ENCODE measurements at places on chromosomes 7 and 10. TPM values are rescaled to one million over a fixed set of nuclear protein-coding genes. Genes with fewer than 3 reads are reported as not detected.
A peak's percentile ranks its signal among the peaks of the same experiment; 100 is the strongest.

DNA sequence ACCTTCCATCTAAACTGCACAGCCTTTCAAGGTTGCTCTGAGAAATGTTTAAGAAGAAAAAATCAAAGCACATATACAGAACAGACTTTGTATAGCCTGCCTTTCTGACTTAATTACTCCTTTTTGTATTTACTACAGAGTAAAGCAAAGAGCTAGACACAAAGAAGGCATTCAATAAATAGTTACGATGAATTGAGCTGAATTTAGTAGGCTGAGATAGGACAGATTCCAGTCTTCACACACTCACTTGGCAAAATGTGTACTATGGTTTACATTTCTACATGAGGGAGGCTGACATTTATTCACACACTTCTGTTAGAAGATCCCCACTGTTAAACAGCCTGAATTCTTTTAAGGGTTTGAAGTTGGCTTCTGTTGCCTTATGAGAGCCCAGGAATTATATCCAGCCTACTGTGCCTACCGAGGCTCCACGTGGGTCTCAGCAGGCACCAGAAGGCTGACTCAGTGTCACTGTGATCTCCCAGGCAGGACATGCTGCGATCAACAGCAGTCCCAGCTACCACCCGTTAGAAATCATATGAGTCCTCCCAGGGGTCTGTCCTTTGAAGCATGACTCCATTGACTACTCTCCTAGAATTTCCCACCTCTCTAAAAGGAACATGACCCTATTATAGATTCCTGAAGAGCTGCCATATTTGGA, 24.5 kb upstream of the SLC25A13 start:
- no peaks in the 10 kb centered on the region for H3K27me3 ChIP-seq
- no peaks in the 10 kb centered on the region for H3K36me3 ChIP-seq
- H3K4me1 ChIP-seq: no peaks in the 10 kb centered on the region
- DNase-seq: no peak

GRCh38 chr10:99658622-99659030, 683 bp upstream of the ENTPD7 start:
- peak overlapping the region; percentile 62 for H3K4me3 ChIP-seq
- H3K36me3 ChIP-seq: no peaks in the 10 kb centered on the region
- peaks cover 33% of the 10 kb centered on the region for H3K27me3 ChIP-seq
- DNase-seq: peak; percentile 48

DNA sequence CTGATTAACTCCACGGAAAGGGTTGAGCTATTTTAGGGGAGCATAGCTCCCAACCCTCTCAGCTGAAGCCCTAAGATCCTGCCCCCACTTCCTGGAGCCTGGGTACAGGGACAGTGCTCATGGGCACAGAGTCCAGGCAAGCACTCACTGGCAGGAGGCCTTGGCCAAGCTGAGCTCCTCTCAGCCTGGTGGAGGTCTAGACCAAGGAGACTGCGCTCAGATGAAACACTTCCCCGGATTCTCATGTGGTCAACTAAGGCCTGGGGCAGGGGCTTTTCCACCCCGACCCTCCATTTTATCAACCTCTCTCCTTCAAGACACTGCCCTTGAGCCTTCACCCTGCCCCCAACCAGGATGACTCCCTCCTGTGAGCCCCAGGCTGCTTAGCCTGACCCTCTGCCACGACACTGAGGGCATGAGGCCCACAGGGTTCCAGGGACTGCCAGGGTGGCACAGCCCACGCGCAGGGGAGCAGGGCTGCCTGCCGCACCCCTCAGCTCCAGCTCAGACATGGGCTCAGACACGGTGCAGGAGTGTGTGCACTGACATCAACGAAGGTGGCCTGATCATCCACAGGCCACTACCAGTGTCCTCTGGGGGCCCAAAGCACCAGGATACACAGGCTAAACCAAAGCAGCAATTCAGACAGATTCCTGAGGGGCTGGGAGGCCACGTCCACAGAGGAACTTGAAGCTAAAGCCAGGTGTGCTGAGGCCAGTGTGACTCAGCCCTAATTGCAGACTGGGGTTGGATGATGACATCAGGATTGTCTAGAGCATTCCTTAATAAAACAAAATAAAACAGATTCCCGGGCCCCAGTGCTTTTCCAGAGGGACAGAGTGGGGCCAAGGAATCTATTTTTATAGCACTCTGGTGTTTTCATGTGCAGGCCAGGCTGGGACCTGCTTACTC, 18.8 kb downstream of the CHAT start:
- no peaks in the 10 kb centered on the region for H3K36me3 ChIP-seq
- H3K27me3 ChIP-seq: no peaks in the 10 kb centered on the region
- no peak overlapping the region for H3K4me3 ChIP-seq
- no peak for DNase-seq
- no peaks in the 10 kb centered on the region for H3K4me1 ChIP-seq

DNA sequence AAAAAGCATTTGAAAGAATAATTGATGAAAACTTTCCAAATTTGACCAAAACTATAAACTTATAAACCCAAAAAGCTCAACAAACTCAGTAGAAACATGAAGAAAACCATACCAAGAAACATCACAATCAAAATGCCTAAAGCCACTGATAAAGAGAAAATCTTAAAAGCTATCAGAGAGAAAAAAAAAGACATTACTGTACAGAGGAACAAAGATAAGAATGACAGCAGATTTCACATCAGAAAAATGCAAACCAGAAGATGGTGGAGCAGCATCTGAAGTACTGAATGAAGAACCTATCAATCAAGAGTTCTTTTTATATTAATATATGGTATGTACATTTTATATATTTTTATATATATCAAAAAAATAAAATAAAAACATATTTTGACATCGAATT, 2.4 kb upstream of the GPAM start:
- H3K4me1 ChIP-seq: peaks cover 9% of the 10 kb centered on the region
- no peak overlapping the region for H3K4me3 ChIP-seq
- DNase-seq: no peak
- H3K27me3 ChIP-seq: no peaks in the 10 kb centered on the region

GRCh38 chr7:158093156-158093796, 494.3 kb downstream of the PTPRN2 start:
- H3K27me3 ChIP-seq: no peaks in the 10 kb centered on the region
- DNase-seq: no peak
- no peak overlapping the region for H3K4me3 ChIP-seq
- H3K36me3 ChIP-seq: no peaks in the 10 kb centered on the region
- no peaks in the 10 kb centered on the region for H3K4me1 ChIP-seq

- no peaks in the 10 kb centered on the region for H3K36me3 ChIP-seq
- H3K4me3 ChIP-seq: no peak overlapping the region
- H3K27ac ChIP-seq: no peak overlapping the region
- no peaks in the 10 kb centered on the region for H3K27me3 ChIP-seq
Measured at GRCh38 chr7:531777-532176, 12.1 kb upstream of the PDGFA start.

DNA sequence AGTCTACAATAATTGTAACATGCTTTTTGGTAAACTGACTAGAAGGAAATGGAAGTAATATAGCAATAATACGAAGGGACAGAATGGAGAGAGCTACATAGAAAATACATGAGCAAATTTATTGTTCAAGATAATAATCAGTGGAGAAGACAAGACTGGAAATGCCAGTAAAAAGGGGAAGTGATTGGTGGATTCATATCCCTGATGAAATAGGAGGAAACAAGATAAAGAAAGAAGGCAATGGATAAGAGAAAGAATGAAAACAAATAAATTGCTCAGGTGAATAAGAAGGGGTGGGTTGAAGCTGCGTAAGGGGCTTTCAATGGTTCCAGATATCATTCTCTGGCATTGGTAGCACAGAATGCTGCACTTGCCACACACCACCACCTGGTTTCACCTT, 135.9 kb downstream of the LRRN3 start:
- DNase-seq: no peak
- H3K4me3 ChIP-seq: no peak overlapping the region
- no peaks in the 10 kb centered on the region for H3K4me1 ChIP-seq
- no peak overlapping the region for H3K27ac ChIP-seq
- no peaks in the 10 kb centered on the region for H3K27me3 ChIP-seq

DNA sequence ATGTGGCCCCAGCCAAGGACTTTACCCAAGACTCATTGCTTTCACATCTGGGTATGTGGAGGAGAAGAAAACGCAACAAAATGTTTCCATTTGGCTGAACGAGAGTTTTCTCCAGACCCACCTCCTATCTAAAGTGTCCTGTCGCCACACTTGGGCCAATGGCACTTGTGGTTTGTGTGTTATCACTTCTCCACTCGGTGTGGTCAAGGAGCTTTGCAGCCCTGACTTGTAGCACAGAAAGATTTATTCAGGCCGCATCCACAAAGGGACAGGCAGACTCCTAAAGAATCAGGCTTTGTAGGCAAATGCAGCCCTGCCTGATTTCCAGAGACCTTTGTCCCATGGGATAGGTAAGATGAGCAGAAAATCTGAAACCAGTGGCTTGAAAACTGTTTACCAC, 12.8 kb upstream of the LRRC4 start:
- no peaks in the 10 kb centered on the region for H3K27me3 ChIP-seq
- no peak overlapping the region for H3K27ac ChIP-seq
- DNase-seq: no peak

GRCh38 chr10:109019001-109019424, 904.3 kb downstream of the XPNPEP1 start:
- no peaks in the 10 kb centered on the region for H3K27me3 ChIP-seq
- no peak overlapping the region for H3K4me3 ChIP-seq
- DNase-seq: no peak
- H3K27ac ChIP-seq: no peak overlapping the region

GRCh38 chr7:116671681-116672595, at the start of gene MET:
TSS of gene MET (plus strand) at chr7:116672196. CDS start at chr7:116699085, 26,889 bp downstream.
- peak; percentile 6 for DNase-seq
- H3K4me1 ChIP-seq: peaks cover 12% of the 10 kb centered on the region
- peaks cover 24% of the 10 kb centered on the region for H3K27me3 ChIP-seq
- peak within 1 kb of the TSS; percentile 65 for H3K27ac ChIP-seq
- no peaks in the 10 kb centered on the region for H3K36me3 ChIP-seq

DNA sequence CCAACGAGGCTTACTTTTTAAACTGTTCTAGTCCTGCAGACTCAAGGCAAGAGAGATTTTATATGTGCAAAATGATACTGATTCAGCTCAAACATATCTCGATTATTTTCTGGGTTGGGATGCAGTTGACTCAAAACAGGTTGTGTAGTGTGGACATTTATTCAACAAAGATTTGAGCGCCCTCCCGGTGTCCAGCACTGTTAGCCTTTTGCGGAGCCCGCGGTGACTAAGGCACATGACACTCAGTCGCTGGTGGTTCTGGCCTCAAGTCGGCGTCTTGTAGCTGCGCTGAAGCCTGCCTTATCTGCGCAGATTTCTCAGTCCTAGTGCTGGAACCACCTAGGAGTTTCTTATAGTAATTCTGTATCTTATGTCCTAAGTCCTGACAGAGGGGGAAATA, 938 bp upstream of the CADPS2 start:
- peaks cover 2% of the 10 kb centered on the region for H3K4me1 ChIP-seq
- peaks cover 29% of the 10 kb centered on the region for H3K27me3 ChIP-seq
- no peak for DNase-seq
- H3K36me3 ChIP-seq: no peaks in the 10 kb centered on the region
- peak overlapping the region; percentile 23 for H3K4me3 ChIP-seq

DNA sequence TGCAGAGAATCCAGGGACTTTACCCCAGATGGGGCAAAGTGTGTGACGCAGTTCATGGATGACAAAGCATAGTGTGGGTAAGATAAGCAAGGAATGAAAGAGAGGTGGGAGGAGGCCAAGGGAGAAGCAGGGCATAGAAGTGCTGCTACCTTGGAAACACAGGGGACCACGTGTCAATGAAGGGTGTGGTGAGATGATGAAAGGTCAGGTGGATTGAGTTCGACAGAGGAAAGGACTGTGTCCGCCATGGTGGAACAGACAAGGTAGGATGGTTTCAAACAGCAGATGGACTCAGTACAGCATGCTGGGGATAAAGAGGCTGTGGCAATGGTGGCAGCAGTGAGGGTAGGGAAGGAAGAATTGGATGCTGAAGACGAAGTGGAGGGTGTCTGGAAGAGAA, 32.7 kb downstream of the MEST start:
- no peak for DNase-seq
- no peaks in the 10 kb centered on the region for H3K27me3 ChIP-seq
- H3K4me3 ChIP-seq: no peak overlapping the region
- H3K36me3 ChIP-seq: peaks cover 7% of the 10 kb centered on the region

- H3K36me3 ChIP-seq: no peaks in the 10 kb centered on the region
- H3K27me3 ChIP-seq: no peaks in the 10 kb centered on the region
- no peaks in the 10 kb centered on the region for H3K4me1 ChIP-seq
- H3K4me3 ChIP-seq: no peak overlapping the region
- no peak for DNase-seq
Measured at GRCh38 chr7:78172267-78172757, 373.7 kb downstream of the PHTF2 start.

GRCh38 chr7:105098863-105099515, 85.0 kb downstream of the KMT2E start:
- DNase-seq: no peak
- H3K27me3 ChIP-seq: no peaks in the 10 kb centered on the region
- H3K4me1 ChIP-seq: no peaks in the 10 kb centered on the region
- no peak overlapping the region for H3K4me3 ChIP-seq

GRCh38 chr10:83685458-83685857, 453.9 kb upstream of the GHITM start:
- H3K27me3 ChIP-seq: no peaks in the 10 kb centered on the region
- H3K4me1 ChIP-seq: no peaks in the 10 kb centered on the region
- H3K36me3 ChIP-seq: no peaks in the 10 kb centered on the region
- no peak overlapping the region for H3K4me3 ChIP-seq
- no peak overlapping the region for H3K27ac ChIP-seq

GRCh38 chr7:96968981-96969380, 36.4 kb upstream of the DLX6 start:
- no peak overlapping the region for H3K27ac ChIP-seq
- DNase-seq: no peak
- no peaks in the 10 kb centered on the region for H3K4me1 ChIP-seq
- H3K4me3 ChIP-seq: no peak overlapping the region

DNA sequence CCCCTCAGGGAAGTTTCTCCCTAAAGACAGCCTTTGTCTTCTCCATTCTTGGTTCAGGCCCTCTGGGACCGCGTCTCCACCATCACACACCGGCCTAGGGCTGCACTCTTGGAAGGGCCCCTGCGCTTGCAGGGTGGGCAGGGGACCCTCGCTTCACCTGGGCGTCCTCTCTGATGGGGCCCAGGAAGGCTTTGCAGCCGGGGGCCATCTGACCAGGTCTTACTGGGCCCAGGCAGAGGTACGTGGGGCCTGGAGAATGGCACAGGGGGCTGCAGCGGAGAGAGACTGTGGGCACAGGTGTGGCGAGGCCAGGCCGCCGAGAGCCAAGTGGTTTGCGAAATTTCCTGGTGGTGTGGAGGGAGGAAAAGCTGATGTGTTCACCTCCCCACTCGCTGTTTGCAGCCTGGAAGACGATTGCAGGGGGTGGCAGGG, 44.4 kb downstream of the ALOX5 start:
- H3K27ac ChIP-seq: no peak overlapping the region
- peak overlapping the region; percentile 70 for H3K4me3 ChIP-seq
- no peaks in the 10 kb centered on the region for H3K36me3 ChIP-seq

Gene IFIT1B
- polyA plus RNA-seq: 0.07 TPM

Gene GJD4
- polyA plus RNA-seq: 0.07 TPM

Gene TMEM140
- 13.6 TPM for polyA plus RNA-seq

Gene RGR
- polyA plus RNA-seq: 0.18 TPM

Gene LLCFC1
- not detected for polyA plus RNA-seq

Gene CLDN4
- polyA plus RNA-seq: 38.4 TPM

Gene BAZ1B
- polyA plus RNA-seq: 18.7 TPM

Gene PDZD7
- polyA plus RNA-seq: 1.4 TPM

Gene ZCCHC24
- polyA plus RNA-seq: 5.4 TPM

All from thymus (tissue), 14 donors.